ENCODE measurements at places on chromosomes 3 and 15.

- DNase-seq: no peak
Observed at GRCh38 chr15:99438691-99439523, 126.9 kb upstream of the MEF2A start.

DNA sequence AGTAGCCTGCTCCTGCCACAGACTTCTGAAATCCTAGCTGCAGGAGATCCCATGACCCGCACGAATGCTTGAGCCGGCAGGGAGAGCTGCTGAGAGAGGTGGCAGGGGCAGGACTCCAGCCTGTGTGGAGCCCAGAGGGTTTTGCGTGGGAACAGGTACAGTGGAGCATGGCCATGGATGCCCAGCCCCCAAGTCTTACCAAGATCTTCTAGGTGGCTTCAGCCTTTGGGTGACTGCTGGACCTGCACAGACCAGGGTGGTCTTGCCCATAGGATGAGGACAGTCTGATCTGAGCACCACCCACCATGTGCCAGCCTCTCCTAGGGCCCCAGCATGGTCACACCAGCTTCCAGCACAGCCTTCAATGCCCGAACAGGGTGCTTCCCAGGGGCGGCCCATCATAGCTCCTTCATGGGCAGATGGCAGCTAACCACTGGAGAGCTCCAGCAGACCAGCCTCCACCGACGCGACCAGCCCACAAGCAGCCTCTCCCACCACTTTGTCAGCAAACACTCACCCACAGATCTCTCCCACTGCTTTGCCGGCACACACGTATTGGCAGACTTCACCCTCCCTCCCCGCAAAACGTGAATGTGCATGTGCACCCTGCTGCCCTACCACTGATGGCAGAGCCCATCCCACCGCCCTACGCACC lies 56.0 kb downstream of the ADAMTS17 start:
- DNase-seq: no peak

DNA sequence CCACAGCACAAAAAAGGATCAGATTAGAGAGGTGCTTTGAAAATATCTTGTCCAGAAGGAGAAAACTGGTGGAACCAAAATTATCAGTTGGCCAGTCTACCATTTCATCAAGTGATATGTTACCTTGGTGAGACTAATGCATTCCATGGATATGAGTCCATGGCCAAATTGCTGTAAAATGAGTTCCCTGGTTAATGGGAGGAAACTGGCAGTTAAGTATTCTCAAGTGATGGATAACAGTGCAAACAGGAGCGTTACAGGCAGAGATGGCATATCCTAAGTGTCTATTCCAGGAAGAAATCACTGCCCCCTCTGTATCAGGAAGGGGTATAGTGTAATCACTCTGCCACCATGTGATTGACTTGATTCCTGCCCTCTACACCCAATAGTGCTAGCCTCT lies 34.0 kb downstream of the MYRIP start:
- DNase-seq: no peak

DNA sequence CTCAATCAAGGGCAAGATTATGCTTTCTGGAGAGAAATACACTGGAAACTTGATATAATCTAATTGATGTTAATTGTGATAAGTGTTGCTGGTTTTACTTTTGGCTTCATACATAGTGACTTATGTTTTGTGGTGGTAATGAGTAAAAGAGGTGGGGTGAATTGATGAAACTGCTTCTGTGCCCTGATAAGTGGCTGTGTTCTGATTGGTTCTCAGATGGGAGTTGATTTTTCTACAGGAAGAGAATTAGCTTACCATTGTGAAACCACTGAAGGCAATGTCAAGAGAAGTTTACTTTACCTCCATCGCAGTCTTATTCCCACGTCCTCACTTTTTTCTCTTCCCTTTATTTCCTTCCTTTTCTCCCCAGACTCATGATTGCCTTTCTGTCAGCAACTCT lies 23.8 kb downstream of the TMEM45A start:
- no peak for DNase-seq

- no peak for DNase-seq
Observed at GRCh38 chr3:89923921-89924610, 816.6 kb downstream of the EPHA3 start.

DNA sequence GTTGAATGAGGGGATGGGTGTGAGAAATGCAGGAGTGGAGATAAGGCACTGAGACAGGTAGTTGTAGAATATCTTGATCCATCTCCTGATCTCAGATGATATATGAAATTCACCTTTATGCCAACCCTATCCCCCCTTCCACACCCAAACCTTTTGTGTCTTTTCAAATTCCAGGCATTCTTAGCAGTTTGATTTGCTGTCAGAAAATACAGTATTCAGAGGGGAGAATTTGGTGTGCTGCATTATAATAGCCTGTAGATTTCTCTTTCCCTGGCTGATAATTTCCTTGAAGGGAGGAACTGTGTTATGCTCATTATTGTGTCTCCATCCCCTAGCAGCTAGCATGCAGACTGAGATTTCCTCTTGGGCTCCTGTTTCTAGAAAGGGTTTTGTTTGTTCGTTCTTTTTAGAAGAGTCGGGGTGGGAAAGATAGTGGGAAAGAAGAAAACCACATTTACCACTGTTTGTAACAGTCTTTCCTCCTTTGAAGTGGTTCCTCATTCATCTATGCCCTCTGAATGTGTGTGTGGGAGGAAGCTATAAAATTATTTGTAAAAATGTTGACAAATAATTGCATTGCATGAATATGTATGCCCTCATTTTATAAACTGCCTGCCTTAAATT lies 373.4 kb downstream of the DIPK2A start:
- DNase-seq: no peak

- no peak for DNase-seq
Observed at GRCh38 chr3:127748754-127749327, 73.5 kb downstream of the MGLL start.

GRCh38 chr3:156902916-156903315 lies 76.8 kb downstream of the LEKR1 start:
- no peak for DNase-seq

GRCh38 chr15:57323806-57324589 lies 52.3 kb upstream of the CGNL1 start:
- no peak for DNase-seq

DNA sequence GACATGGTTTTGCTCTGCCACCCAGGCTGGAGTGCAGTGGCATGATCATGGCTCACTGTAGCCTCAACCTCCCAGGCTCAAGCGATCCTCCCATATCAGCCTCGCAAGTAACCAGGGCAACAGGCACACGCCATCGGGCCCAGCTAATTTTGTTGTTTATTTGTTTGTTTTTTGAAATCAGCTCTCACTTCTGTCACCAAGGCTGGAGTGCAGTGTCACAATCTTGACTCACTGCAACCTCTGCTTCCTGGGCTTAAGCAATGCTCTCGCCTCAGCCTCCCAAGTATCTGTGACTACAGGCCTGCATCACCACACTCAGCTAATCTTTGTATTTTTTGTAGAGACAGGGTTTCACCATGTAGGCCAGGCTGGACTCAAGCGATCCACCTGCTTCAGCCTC lies 26.3 kb upstream of the PLCH1 start:
- no peak for DNase-seq

GRCh38 chr15:52180851-52181450 lies 10.2 kb downstream of the GNB5 start:
- DNase-seq: no peak

DNA sequence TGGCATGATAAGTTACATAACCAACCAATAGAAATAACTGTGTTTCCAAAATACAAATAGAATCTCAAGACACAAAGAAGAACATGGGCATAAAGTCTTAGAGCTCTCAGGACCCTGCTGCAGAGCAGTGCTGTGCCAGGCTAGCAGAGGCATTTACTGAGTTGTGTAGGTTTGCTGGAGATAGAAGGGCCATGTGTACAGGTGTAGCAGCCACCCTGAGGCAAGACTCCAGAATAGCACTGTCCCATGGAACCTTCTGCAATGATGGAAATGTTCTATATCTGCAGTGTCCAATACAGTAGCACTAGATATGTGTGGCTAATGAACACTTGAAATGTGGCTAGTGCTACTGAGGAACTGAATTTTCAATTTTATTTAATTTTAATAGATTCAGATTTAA lies 267.0 kb upstream of the UMPS start:
- no peak for DNase-seq

DNA sequence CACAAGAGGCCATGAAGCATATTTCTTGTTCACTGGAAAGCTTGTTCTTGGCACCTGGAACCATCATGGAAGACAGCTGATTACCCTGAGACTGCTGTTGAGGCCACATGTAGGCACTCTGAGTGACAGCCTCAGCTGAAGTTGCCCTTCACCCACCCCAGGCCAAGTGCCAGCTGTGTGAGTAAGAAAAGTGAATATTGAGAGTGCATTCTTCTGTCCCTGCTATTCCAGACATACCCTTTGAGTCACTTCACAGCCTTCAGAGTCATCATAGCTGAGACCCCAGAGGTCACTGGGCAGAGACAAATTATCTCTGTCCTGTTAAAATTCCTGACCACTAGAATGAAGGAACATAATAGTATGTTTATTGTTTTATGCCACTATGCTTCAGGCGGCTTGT lies 79.6 kb downstream of the NFKBIZ start:
- no peak for DNase-seq

- DNase-seq: no peak
Observed at GRCh38 chr3:152405915-152406802, 137.4 kb downstream of the MBNL1 start.

- no peak for DNase-seq
Observed at GRCh38 chr3:157063926-157064325, 96.0 kb downstream of the CCNL1 start.

- no peak for DNase-seq
Observed at GRCh38 chr15:53811530-53811929, 52.1 kb upstream of the WDR72 start.

GRCh38 chr3:194058189-194058571 lies 77.8 kb upstream of the HES1 start:
- peak; percentile 4 for DNase-seq

- DNase-seq: peak; percentile 42
Observed at GRCh38 chr3:10192953-10193691, 28.4 kb downstream of the IRAK2 start.

DNA sequence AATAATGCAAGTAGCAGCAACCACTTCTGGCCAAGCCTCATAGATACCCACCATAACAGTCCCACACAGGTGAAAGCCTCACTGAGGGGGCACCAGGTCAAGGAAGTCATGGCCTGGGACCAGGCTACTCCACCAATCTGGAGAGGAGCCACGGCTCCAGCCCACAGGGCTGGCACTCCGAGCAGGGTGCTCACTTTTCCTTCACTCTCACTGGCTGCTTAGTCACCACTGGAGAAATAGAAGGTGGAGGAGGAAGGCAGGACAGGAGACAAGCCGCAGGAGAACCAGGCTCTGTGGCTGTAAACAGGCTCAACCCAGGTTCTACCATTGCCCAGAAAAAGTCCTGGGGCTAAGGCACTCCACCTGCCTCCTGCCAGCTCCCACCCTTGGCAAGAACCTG lies 1.2 kb downstream of the USP19 start:
- DNase-seq: no peak

DNA sequence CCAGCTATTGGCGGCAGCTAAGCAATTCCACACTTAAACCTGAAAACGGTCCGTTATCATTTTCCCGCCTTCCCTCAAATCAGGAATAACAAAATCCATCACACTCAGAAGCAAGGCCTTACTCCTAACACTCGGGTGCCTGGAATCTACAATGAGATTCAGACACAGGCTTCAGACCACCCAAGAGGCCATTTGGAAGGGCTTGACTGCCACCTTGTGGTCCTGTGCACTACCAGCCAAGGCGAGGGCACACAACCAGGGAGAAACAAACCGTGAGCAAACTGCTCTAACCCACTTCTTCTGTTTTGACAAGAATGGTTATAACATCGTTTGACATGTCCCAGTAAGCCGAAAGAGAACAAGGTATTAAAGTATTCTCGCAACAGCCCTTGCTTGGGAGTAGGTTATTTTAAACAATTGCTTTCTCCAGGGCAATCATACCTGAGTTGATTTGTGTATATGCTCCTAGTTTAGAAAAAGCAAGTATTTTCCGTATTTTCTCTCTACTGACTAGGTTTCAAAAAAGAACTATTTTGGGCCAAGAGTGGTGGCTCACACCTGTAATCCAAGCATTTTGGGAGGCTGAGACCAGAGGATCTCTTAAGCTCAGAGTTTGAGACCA lies 40.1 kb upstream of the TAFA4 start:
- peak; percentile 27 for DNase-seq

DNA sequence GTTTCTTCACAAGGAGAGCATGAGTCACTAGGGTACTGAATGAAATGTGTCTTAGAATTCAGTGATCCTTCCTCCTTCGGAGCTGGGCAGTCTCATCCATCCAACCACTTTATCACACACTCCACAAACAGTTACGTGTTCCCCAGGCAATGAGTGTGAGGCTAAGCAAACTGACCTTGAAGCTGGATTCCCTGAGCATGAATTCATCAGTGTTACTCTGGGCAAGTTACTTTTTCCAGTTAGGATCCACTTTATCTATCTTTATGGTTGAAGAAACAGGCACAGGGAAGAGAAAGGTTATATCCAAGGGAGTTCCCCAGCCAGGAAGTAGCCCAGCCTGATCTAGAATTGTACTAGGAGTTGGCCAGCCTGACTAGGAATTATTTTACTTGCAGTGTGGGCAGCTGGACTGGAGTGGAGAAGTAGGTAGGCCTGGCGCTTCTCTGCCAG lies 17.1 kb upstream of the GCNT3 start:
- DNase-seq: no peak

- no peak for DNase-seq
Observed at GRCh38 chr3:14318646-14319045, 83.8 kb upstream of the SLC6A6 start.

DNA sequence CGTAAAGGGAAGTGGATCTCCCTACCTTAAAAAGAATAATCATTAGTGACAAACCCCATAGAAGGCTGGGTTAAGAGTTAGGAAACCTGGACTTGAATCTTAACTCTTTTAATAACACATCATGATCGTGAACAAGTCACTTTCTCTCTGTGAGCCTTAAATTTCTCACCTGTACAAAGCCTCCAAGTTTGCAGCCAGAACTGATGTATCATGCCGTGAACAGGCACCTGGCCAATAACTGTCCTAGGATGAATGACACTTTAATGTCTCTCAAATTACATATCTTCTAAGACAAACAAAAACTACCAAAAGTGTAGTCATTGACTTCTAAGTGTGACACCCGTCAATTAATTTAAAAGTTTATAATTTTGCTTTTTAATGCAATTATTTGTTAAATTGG lies 3.9 kb downstream of the UPK1B start:
- DNase-seq: no peak

- no peak for DNase-seq
Observed at GRCh38 chr15:90234096-90234988, at the start of gene GDPGP1. Gene GDPGP1, plus strand, starts transcription at chr15:90234209. Its CDS starts 6,700 bp downstream, at chr15:90240909.

DNA sequence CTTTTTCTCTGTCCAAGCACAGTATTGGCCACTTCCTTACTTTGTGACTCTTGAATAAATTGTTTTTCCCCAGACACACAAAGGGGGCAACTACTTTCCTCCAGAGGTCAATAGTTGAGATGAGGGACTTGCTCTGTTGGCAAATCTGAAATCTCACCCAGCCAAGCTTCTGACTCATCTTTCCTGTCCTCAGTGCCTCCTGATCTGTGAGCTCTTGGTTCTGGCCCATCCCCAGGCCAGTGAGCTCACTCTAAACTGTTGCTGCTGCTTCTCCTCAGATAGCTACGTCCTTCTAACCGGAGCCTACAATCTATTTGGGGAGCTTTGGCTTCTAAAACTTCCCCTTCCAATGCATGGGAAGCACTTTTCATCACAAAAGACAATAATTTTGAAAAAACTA lies 50.0 kb upstream of the NMD3 start:
- DNase-seq: no peak

GRCh38 chr3:177742273-177742672 lies 545.0 kb upstream of the TBL1XR1 start:
- DNase-seq: no peak
